ENCODE measurements at places on chromosomes 2 and 18.

- no peak for DNase-seq
These were observed 33.5 kb upstream of the SELENOI start for GRCh38 chr2:26312471-26312870.

- DNase-seq, result no peak
These were observed 104.9 kb upstream of the LYPD6 start for GRCh38 chr2:149225446-149225845.

DNA sequence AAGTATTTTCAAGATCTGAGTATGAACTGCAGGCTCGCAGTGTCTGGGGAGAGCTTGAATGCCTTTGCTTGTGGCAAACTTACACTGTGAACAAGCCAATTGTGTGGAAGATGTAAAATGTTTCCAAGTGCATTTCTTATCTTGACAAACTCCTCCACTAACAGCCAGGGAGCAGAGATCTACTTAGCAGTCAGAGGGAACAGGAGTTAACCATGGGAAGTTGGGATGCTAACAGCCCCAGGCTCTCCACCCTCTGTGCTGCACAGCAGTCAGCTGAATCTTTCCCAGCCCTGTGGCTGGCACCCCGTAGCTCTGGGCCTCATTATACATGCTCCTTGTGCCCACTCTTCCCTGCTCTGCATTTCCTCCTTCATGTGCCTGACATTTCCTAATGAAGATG lies 450.2 kb downstream of the TSN start:
- no peak for DNase-seq

DNA sequence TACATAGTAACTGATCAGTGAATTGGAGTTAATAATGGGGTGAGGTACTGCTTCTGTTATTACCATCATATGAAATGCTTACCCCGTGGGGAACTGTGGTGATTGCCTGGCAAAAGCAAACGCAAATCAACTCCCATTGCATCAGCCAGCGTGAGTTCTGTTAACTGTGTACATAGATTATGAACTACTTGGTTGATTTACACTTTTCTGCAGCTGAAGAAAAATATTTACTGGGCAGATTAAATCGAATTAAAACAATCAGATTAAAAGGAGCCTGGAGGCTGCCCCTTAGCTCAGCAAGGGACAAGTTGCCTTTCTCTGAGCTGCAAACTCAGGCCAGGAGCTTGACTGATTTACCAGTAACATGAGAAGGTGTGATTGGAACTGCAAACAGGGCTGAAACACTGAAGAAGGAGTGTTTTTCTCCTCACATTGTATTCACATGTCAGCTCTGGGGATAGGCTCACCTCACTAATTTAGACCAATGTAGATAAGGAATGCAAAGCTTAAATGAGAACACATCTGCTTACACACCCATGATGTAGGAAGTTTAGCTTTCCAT lies 220.1 kb downstream of the OSR1 start:
- no peak for DNase-seq

- no peak for DNase-seq
These were observed 13.5 kb downstream of the SIX3 start for GRCh38 chr2:44954889-44955592.

- DNase-seq, result no peak
These were observed 426.2 kb downstream of the NCKAP5 start for GRCh38 chr2:133142087-133142486.

DNA sequence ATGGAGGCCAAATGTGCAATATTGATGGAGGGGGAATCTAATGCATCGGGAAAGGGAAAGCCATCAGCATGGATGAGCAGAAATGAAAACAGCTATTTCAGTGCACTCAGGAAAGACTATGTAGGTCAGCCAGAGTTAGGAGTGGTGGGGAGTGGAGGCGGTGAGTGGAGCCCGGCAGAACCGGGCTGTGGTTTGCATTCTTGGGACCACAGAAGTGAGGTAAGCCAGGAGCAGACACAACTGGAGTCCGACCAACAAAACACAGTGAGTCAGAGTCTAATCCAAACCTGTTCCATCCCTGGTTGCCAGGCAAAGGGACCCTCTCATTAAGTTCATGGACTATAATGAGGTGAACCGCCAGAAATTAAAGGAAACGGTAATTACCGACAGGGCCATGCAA lies 61.1 kb upstream of the RAB12 start:
- DNase-seq, result no peak

GRCh38 chr2:224910574-224910925 lies 131.7 kb downstream of the DOCK10 start:
- no peak for DNase-seq

DNA sequence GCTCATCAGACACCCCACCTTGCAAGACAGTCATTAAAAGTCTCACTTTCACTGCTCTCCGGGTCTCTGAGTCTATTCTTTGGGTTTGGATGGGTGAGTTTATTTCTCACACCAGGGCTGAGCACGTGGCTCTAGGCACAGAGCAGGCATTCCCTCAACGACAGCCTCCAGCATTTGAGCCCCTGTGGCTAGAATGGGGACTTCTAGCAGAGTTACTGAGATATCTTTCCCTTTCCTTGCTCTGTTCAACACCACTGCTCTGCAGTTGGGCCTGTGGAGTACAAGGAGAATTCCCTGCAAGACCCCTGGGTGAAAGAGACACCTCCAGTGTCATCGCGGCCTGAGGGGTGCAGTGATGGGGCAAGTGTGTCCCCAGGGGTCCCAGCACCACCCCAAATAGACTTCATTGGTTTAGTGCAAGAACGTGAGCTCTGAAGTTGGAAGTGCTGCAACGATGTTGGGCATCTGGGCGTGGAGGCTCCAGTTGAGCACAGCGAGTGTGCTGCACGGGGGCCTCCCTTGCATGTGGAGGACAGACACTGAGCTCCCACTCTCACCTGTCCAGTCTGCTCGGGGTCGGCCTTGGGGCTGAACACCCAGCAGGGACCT lies 184.1 kb upstream of the HS6ST1 start:
- no peak for DNase-seq

GRCh38 chr18:69528435-69528834 lies 127.7 kb downstream of the DOK6 start:
- no peak for DNase-seq

DNA sequence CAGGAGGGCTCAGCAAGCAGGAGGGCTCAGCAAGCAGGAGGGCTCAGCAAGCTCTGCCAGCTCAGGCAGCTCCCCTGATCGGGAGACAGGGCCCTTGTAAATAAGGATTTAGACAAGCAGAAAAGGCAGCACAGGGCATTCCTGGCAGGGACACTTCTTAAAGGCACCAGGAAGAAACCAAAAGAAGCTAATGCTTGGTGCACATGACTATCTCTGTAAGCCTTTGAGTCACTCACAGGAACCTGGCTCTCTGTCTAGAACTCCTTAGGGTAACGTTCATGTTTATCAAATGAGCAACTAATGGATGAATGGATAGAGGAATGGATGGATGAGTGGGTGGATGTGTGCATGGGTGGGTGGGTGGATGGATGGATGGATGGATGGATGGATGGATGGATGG lies 28.4 kb downstream of the TMEM37 start:
- no peak for DNase-seq

- DNase-seq, result no peak
These were observed 4.6 kb downstream of the TGIF1 start for GRCh38 chr18:3454365-3455089.

DNA sequence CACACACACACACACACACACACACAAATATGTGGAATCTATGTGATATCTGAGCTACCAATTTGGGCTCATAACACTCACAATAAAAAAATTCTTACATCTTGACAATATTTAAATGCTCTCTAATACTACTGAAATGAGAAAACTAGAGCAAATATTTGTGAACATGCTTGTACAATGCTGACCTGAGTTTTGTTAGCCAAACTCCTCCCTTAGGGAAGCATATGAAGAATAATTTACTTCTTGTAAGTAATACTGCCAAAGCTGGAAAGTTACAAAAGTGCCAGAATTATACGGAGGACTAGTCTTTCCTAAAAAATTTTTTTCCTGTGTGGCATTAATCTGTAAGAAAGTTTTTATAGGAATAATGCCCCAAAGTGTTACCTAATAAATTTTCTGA lies 18.5 kb downstream of the MBD2 start:
- no peak for DNase-seq

GRCh38 chr2:137437386-137437785 lies 526.9 kb upstream of the HNMT start:
- DNase-seq, result no peak

DNA sequence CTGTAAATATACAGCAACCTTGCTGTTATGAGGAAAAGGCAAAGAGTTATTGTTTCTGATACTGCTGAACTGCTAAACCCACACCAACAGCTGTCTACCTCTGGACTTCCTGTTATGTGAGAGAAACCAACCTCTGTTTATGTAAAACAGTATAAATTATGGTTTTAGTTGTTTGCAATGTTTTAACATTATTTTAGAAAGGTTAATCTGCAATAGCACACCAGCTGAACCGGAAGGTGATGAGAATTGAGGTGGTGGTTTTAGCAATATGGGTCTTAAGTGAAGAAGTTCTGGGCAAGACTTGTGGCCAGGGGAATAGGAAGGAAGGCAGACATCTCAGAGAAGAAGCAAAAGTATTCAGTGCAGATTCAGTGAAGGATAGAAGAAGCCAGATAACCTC lies 237.8 kb downstream of the PLCL1 start:
- no peak for DNase-seq

All from cortex of kidney (tissue), 1 donor.